Right lobe of liver (tissue), 6 donors: ENCODE measurements at places on chromosomes 1 and 21. TPM values are rescaled to one million over a fixed set of nuclear protein-coding genes. Genes with fewer than 3 reads are reported as not detected.

The PLEKHN1 gene
- total RNA-seq = 0.11 TPM

The LRRIQ3 gene
- total RNA-seq = 2.3 TPM

The ABCA4 gene
- 0.80 TPM for total RNA-seq

- no peak for DNase-seq
These were observed 60.8 kb downstream of the NDUFS5 start for GRCh38 chr1:39086865-39087409.

The CA14 gene
- 4.8 TPM for total RNA-seq

GRCh38 chr1:172820475-172821158 lies 161.7 kb downstream of the FASLG start:
- DNase-seq = no peak

DNA sequence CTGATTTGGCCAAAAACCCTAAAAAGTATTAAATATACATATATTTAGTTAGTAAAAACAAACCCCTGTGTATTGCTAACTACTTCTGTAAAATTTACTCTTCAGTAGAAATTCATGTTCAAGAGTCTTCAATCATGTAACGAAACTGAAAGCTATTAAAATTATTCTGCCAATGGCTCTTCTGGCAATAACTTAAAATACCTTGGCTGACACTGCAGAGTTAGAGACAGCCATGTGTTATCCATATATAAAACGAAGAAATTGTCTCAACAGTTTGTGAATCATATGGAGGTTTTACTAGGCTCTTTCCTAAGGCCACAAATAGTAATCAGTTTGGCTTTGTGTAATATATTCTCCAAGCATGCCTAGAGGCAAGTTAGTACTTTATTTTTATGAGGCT lies 357.2 kb downstream of the COL11A1 start:
- DNase-seq = no peak

GRCh38 chr21:32186804-32187203 lies 92.0 kb downstream of the MIS18A start:
- no peak for DNase-seq

The KRTAP19-3 gene
- not detected for total RNA-seq

GRCh38 chr1:180000575-180000974 lies 46.0 kb downstream of the CEP350 start:
- DNase-seq = no peak

- DNase-seq = no peak
These were observed 131.8 kb upstream of the SGIP1 start for GRCh38 chr1:66402194-66402593.

DNA sequence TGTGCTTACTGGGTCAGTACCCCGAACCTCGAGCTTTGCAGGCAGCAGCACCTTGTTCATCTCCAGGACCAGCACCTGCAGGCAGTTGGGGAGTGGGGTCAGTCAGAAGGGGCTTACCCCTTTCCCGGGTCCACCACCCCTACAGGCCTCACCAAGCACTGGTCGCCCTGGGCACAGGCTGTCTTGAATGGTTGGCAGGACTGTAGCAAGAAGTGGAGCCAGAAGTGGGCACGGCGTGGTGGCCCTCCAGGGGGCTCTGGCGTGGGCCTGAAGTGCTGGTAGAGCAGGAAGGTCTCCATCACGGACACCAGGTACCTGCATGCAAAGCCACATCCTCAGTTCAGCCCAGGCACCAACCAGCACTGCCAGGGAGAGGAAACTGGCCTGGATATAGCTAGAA lies 5.2 kb downstream of the MAP3K6 start:
- no peak for DNase-seq
